GM12891 (cell line): ENCODE measurements at places on chromosomes 1 and 21.

- no peak for DNase-seq
Observed at GRCh38 chr1:53495633-53496345, 36.6 kb downstream of the DMRTB1 start.

DNA sequence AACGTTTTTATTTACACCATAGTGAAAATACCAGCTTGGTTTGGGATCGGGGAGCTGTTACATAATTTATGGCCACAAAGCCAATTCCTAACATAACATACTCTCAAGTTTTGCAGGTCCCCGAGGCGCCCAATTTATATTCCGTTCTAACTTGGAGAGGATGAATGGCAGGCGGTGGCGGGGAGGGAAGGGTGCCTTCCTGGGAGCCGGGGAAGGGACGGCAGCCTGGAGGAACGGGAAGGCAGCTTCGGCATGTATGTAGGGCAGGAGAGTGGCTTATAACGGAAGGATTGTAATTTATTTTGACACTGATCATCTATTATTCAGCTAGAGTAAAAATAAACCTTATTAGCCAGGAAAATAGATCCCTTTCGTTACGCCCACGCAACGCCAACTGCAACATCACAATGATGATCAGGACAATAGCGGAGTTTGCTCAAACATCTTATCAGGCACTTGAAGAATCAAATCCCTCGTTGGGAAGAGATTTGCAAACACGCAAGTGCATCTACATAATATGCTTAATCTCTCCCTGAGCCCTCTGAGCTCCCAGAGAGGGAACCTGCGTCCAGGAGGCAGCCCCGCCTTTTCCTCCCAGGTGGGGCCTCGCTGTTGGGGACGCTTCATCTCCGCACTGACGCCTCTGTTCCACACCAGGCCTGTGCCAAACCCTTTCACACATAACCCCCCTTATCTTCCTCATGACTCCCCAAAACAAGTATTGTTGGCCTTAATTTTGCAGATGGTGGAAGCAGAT is 93.7 kb upstream of the C1orf174 start:
- no peak for DNase-seq

DNA sequence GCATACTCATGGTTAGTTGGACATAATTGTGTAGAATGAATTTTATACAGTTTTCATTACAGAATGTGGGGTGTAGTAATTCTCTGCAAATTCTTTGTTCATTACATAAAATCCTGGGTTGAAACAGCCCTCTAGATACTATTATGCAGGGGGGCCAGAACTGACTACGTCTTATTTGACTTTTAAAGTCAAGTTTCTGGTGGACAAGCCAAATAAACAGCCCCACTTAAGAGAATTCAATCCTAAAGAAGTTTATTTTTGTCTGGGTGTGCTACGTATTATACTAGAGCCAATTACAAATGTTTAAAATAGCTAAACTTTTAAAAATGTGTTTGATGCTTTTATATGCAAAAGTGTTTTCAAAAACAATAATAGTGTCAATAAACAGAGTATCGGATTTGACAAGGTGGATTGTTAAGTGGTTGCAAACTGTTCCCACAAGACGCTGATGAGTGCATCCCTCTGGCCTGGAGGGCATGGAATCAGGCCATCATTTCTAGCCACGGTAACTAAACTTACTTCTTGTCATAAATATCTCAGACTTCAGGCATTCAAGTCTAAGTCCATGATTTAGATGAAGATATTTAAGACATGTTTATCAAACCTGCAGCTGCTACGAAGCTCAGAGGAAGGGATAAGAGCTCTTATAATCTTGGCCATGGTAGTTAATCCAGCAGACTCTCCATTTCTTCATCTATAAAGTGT is 646.3 kb downstream of the KIF26B start:
- DNase-seq, result no peak

- no peak for DNase-seq
Observed at GRCh38 chr1:230368871-230369270, 57.3 kb downstream of the PGBD5 start.

- DNase-seq, result no peak
Observed at GRCh38 chr1:108831225-108831624, 25.7 kb downstream of the AKNAD1 start.

- no peak for DNase-seq
Observed at GRCh38 chr1:66623812-66624211, 89.9 kb downstream of the SGIP1 start.

DNA sequence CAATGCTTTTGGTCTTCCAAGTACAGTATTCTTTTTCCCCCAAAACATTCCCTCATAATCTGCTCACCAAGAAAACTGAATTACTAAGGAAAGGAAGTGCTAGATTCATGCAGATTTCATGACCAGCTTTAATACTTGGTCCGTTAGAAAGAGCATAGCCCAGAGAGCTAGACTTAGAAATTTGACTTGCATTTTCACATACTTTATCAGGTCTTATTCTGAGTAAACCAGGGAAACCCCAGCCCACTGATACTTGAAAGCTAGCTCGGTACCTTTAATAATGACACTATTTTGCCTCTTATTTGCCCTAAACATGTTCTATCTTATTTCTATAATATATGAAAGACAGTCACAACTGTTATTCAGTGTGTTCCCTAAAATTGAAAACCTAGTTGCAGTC is 204.5 kb downstream of the TTLL7 start:
- DNase-seq, result no peak

DNA sequence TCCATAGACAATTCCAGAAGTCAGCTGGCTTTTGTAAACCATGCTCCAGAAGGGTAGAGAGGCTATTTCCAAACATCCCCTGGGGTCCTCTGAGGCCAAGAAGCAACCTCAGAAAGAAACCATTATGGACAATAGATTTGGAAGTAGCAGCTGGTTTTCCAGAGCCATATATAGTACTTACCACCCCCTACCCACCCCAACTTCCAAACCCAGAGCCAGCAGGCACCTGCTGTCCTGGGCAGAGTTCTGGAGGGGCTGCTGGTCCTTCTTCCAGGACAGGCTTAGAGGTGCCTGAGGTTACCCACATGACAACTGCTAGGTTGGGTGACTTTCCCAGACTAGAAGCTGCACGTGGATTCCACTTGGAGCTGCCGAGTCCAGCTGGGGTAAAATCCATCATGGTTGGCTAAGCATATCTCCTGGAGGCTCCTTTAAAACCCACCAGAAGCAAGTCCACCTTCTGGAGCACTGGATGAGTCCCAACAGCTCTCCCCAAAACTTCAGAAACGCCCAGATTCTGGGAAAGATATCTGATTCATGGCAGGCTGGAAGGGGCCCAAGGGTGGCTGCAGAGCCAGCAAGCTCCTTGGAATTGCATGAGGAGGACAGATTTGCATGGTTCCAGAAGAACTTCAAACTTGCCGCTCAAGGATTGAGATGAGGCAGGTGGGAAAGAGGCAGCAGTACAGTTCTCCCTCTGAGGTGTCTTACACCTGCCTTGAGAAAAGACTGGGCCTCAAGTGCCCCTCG is 5.8 kb downstream of the MYCL start:
- no peak for DNase-seq

- no peak for DNase-seq
Observed at GRCh38 chr1:205045146-205045545, 2.1 kb downstream of the CNTN2 start.

- no peak for DNase-seq
Observed at GRCh38 chr1:161733526-161733925, 12.2 kb downstream of the FCRLB start.

GRCh38 chr1:60225486-60225885 is 151.9 kb upstream of the C1orf87 start:
- DNase-seq, result no peak

GRCh38 chr1:59017501-59018231 is 233.8 kb upstream of the JUN start:
- DNase-seq, result no peak

DNA sequence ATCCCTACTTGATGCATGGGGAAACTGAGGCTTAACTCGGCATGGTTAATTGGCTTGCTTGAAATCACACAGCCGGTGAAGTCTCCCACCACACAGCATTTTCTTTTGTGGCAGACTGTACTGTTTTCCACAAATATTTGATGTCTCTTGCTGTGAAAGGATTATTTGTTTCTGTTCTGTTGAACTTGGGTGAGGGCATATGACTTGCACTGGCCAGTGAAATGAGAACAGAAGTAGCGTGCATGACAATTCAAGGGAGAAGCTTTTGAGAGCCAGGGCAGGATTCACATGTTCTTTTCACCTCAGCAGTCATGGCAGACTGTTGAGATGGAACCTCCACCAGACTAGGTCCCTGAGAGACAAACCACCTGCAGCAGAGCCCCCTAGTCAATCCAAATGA is 11.7 kb upstream of the AK2 start:
- no peak for DNase-seq

- no peak for DNase-seq
Observed at GRCh38 chr1:9085306-9085940, 16.0 kb upstream of the SLC2A5 start.

GRCh38 chr1:63321785-63322113 is 618 bp upstream of the FOXD3 start:
- DNase-seq, result no peak

DNA sequence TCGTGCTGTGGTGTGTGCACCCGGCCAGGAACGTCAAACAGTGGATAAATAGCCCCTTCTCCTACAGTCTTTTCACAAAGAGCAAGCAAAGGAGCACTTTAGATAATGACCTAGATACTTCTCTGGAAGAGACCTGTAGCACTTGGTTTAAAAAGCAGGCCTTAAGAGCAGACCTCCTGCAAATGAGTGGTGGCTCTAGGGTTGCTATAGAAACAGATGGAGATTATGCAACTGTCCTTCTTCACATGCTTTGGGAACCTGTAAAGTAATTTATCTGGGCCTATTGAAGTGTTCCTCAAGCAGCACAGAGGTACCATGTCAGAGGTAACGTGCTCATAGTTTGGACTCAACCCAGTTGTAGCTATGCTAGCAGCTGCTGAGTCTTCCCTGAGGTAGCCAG is 208.2 kb upstream of the KIAA0040 start:
- DNase-seq, result no peak

GRCh38 chr1:48003741-48004531 is 6.8 kb upstream of the TRABD2B start:
- DNase-seq, result no peak

GRCh38 chr1:112956544-112957132 is 642 bp upstream of the SLC16A1 start:
- no peak for DNase-seq

DNA sequence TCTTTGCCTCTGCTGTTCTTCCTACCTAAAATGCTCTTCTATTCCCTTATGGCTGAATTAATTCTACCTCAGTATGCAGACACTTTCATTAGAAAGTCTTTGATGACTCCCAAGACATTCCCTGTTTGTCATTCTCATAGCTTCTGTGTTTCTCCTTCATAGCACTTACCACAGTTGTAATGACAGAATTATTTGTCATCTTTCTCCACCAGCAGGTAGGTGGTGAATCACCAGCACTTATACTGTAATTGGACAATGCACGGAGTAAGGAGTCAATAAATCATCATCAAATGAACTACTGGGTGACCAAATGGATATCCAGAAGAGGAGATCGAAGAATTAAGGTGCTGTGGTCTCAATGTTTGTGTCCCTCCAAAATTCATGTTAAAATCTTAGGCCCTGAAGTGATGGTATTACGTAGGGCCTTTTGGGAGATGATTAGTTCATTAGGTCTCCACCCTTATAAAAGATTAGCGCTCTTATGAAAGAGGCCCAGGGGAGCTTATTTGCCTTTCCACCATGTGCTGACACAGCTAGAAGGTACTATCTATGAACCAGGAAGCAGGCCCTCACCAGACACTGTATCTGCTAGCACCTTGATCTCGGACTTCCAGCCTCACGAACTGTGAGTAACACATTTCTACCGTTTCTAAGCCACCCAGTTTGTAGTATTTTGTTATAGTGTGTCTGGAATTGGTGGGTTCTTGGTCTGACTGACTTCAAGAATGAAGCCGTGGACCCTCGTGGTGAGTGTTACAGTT is 2.4 kb upstream of the CCT8 start:
- no peak for DNase-seq

DNA sequence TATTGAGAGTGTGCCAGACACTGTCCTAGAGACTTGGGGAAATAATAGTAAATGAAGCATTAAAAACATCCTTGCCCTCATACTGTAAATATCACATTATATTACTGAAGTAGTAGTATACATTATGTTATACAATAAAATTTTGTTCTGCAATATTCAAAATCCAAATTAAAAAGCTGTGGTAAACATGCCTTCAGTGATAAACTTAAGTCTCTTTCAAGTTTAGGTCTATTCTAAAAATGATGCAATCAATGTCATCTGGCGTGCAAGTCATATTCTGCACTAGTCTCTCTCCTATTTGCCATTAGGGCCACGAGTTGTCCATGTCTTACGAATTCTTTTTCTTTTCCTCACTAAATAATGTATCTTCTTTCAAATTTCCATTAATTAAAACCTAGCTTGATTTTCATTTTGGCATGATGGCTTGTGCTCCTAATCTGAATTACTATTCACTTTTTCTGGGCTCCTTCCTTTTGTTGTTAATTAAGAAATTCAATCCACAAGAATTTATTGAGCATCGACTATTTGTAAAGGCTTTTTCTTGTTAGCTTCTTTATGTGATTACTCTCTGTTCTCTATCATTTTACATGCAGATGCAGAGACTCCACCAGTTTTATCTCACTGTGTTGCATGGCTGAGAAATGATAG is 130.7 kb downstream of the COQ8A start:
- no peak for DNase-seq

DNA sequence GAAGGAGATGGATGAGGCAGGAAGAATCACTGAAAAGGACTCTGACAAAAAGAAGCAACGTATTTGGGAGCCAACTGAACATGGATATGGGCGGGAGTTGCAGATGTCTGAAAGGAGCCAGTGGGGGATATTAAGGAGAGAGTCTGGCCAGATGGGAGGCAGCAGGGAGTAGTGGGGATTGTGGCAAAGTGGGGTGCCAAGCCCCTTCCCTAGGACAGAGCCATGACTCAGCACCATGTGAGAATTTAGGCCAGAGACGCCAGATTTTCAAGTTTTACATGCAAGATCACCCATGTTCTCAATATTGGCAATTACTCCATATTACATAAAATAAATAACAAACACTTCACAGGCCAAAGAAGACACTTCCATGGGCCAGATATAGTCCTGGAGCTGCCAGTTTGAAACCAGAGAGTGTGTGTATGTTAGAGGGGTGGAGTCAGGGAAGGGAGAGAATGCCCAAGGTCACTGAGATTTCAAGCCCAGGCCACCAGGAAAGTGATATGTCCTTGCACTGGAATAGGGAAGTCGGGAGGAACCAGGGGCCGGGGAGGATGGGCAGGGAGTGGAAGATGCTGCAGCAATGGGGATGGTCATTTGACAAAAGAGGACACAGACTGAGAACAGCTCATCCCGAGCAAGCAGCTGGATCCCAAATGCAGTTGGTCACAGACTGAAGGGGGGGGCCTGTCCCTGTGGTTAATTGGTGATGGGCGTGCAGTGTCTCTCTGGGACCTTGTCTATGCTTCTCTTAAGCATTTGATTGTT is 23.5 kb downstream of the TMEM51 start:
- no peak for DNase-seq

- DNase-seq, result no peak
Observed at GRCh38 chr1:214719207-214719606, 116.2 kb downstream of the CENPF start.

GRCh38 chr1:65958561-65959350 is 166.1 kb downstream of the PDE4B start:
- no peak for DNase-seq
